Vein endothelial cell (primary cell): ENCODE measurements at places on chromosomes 4 and X. TPM values are rescaled to one million over a fixed set of nuclear protein-coding genes. Genes with fewer than 3 reads are reported as not detected.

The CT45A3 gene
- total RNA-seq = not detected in 2 replicates

The RAB41 gene
- total RNA-seq = not detected in 2 replicates

The ANK2 gene
- total RNA-seq = 1.3 and 9.4 TPM in 2 replicates

The CITED1 gene
- total RNA-seq = not detected in 2 replicates

The LAMP2 gene
- 149 and 150 TPM in 2 replicates for total RNA-seq

The SLC16A2 gene
- 2.0 and 2.1 TPM in 2 replicates for total RNA-seq

The PNMA6A gene
- 0.86 and 1.3 TPM in 2 replicates for total RNA-seq

The UGT2A1 gene
- total RNA-seq = 0.33 and 0.48 TPM in 2 replicates

The DRD5 gene
- total RNA-seq = not detected in 2 replicates
